ENCODE measurements at places on chromosomes 5 and 9.

DNA sequence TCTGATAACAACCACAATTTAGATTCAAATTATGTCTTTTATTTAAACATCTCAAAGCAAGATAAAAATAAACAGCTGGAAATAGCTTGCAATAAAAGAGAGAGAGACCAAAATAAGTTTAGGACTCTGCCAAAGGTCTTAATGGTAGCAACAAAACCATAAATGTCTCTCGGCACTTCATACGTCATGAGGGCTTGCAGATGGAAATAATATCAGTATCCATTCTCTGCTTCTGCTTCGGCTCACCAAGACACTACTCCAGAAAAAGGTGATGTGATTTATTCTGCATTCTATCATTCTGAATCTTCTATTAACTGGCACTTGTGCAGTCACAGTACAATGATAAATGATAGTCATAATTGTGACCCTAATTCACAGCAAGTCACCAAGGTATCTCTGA lies 56.1 kb downstream of the EBF1 start:
- no peak for DNase-seq

DNA sequence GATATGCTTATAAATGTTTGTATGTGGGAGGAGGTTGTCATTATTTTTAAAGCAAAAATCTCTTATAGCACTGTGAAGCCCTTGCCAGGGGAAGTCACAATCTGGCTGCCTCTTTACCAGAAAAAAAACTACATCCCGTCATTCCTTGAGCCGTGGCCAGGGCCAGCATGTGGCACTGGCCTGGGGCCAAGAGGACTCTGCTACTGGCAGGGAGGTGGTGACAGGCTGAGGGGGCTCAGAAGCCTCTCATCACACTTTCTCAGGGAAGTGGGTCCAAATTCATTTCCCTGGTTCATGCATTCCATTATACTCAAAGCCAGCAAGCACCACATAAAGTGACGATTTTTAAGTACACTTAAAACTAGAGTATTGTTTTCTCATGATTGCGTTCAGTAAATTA lies 457.3 kb downstream of the ZNF608 start:
- no peak for DNase-seq

DNA sequence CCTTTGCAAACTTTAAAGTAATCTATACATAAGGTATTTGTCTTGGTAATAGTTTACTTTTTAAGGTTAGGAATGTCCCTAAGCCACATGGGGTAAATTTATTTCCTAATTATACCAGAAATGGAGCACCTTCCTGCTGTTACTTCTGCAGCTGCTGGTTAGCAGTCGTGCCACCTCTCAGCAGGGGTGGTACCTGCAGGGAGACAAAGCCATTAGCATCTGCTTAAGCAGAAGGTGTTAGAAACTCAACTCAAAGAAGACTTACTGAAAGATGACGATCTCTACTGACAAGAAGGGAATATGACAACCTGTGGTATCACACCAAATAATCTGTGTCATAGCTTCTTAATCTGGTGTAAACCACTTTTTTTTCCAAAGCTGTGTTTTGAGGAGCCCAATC lies 173.7 kb downstream of the BRINP1 start:
- DNase-seq = no peak

DNA sequence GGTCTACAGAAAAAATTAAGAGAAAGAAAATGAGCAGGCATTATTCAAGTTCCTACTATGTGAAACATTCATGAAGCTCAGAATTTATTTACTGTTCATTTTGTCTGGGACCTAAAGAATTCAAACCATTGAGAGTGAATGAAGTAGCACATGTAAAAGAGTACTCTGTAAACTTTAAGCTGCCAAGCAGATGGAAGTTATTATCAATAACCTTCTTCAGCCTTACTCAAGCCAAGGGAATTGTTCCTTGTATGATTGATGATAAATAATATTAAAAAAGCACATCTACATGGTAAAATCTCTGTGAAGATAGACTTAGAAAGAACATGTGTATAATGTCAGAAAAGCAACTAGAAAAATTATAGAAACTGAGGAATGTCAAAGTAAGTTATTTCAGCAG lies 17.8 kb upstream of the GLIS3 start:
- no peak for DNase-seq

- no peak for DNase-seq
These were observed 22.4 kb upstream of the SMIM15 start for GRCh38 chr5:61184708-61185107.

DNA sequence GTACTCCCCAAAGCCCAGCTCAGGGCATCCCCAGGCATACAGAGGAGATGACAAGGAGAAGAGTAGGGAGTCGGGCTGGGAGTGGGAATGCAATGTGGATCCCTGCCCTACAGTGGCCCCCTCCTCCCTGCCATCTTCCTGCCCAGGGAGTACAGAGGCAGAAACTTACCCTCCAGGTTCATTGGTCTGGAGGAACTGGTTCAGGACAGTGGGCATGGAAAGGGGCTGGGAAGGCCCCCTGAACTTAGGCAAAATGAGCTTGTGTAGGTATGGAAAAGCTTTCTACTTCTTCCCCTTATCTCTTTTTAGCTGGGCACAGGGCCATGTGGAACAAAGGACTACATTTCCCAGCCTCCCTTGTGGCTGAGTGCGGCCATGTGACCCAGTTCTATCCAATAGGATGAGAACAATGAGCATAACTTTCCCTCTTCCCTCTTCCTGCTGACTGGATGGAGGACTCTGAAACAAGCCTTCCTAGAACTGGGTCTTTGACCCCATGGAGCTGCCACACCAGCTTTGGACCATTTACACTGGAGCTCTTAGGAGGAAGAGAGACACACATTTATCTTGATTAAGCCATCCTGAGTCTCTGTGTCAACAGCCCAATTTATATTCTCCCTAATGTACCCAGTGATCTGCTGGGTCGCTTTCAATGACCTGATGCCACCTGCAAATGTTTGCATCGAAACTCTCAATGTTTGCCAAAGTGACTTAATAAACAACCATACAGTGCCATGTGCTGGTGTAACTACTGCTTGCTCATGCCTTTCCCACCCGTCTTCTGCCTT lies 25.0 kb upstream of the HMCN2 start:
- DNase-seq = no peak

DNA sequence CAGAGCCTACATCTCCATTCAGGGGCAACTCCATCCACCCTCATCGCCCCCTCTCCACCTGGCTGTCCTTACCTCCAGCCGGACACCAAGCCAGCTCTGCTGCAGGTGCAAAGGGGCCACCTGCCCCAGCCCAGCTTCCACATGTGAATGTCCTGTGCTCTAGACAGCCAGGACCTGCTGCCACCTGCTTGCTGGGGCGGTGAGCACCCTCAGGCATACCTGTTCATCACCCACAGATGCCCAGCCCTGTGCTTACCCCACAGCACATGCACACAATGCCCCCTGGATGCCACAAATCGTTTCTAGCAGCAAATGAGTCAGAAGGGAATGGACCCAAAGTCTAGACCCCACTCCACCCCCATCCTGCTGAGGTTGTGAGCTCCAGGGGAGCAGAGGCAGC lies 13.3 kb upstream of the NKD2 start:
- no peak for DNase-seq

- DNase-seq = no peak
These were observed 131.3 kb downstream of the ZDHHC21 start for GRCh38 chr9:14561929-14562405.

DNA sequence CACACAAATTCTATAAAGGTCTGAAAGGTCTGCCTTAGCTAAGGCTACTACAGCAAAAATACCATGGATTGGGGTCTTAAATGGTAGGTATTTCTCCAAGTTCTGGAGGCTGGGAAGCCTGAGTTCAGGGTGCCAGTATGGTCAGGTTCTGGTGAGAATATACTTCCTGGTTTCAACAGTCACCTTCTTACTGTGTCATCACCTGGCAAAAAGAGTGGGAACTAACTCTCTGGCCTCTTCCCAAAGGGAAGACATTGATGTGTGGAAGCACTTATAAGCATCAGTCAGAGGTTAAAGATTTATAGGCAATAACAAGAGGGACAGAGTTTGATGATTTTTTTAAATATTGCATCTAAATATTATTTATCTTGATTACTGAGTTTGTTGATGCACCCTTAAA lies 53.0 kb downstream of the ZNF622 start:
- DNase-seq = no peak

GRCh38 chr5:112401924-112402323 lies 17.2 kb downstream of the EPB41L4A start:
- no peak for DNase-seq

- DNase-seq = no peak
These were observed 57.2 kb downstream of the WDR70 start for GRCh38 chr5:37436146-37436934.

GRCh38 chr5:59843511-59844213 lies 49.9 kb downstream of the PDE4D start:
- DNase-seq = no peak

- DNase-seq = no peak
These were observed 149.0 kb downstream of the AOPEP start for GRCh38 chr9:94875300-94876020.

- no peak for DNase-seq
These were observed 78.0 kb downstream of the HMHB1 start for GRCh38 chr5:143889986-143890385.

GRCh38 chr5:83633285-83633684 lies 87.4 kb downstream of the HAPLN1 start:
- DNase-seq = no peak

DNA sequence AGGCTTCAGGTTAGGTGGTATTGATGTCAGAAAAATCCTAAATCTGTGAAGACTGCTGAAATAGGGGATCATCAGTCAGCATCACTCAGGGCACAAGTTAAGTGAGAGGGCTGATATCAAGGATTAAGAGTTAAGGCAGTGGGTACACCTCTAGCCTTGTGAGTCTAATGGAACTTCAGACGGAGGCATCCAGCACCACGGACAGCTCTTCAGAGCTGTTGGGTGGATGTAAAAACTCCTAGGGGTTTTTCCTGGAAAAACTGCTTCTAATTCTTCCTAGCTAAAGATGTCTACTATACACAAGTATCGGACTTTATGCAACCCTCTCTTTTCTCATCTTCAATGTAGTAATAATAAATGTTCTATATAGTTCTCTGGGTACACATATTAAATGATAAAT lies 165.9 kb downstream of the SH3GL2 start:
- DNase-seq = no peak

DNA sequence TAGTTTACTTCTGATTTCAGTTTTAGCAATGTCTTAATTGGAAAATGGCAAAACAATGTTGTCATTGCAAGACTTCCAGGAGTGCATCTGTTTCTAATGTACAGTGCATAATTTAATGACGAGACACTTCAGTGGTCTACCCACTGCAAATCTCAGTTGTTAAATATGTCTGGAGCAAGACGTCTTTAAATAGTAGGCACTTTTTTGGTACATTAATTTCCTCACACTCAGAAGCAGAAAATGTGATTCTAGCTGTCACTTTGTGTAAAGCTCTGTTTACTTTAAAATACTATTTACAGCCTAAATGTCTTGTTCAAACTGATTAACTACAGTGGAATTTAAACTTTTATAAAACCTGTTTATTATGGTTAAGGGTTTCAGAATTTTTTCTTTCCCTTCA lies 815.5 kb downstream of the TLE1 start:
- DNase-seq = no peak

- DNase-seq = no peak
These were observed 257.9 kb downstream of the DOCK8 start for GRCh38 chr9:472479-473075.

DNA sequence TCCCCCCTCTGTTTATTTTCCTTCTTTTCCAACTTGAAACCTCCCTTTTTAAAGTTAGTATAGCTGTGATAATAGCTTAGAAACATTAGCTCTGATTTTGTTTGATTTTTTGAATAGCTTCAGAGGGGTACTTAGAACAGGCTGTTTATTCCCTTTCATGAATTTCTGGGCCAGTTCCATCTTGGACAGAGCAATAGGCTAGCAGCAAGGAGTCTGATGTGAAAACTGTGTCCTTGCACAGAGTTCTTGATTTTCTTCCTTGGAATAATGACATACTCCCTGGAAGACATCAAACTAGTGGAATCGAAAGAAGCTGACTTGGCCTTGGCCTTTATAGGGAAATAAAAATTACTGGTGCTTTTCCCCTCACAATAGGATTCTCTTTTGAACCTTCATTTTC lies 32.9 kb downstream of the NTRK2 start:
- no peak for DNase-seq

- no peak for DNase-seq
These were observed 42.3 kb upstream of the SMAD5 start for GRCh38 chr5:136090319-136090718.

- DNase-seq = no peak
These were observed 196.9 kb downstream of the TSSK1B start for GRCh38 chr5:113237893-113238292.

DNA sequence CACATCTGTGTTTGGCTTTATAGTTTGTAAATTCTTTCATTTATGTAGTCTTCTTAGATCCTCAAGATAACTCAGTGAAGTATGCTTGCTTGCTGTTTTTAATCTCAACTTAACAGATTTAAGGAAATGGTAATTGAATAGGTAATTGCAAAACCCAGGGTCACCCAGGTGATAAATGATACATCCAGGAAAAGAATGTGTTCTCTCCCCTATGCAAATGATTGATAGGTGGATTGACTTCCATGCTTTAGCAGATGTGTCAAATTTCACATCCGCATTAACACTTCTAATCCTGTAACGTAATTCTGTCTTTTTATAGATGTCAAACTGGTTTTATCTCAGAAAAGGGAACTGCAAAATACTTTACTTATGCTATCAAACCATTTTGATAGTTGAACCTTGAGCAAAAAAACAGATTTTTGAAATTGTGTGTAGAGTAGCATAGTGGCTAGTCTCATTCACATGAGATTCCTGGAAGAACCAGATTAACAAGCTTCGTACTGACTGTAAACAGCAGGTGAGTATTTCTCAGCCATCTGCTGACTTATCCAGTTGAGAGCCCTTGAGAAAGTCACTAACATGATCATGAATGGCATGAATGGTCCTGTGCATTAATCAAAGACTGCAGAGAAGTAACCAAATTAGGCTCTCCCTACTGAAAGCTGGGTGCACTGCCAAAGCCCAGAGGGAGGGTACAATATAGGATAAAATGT lies 86.7 kb upstream of the PAM start:
- DNase-seq = no peak

DNA sequence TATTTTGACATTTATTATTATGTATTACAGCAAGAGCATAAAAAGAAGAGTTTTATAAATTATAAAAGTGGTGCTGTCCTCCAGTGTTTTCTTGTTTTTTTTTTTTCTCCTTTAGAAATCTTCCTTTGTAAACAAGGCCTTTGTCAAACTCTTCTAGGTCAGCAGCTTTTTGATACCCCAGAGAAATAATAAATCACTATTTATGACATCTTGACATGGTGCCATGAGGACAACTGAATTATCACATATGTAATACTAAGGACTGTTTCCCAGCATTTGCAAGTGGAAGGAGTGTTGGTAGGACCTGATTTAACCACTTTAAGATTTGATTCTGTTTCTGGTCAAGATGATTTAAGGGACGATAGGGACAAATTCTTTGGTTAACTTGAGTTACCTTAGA lies 4.6 kb downstream of the SMARCA2 start:
- DNase-seq = no peak

GRCh38 chr5:176646707-176647029 lies 616 bp upstream of the TSPAN17 start:
- DNase-seq = no peak

DNA sequence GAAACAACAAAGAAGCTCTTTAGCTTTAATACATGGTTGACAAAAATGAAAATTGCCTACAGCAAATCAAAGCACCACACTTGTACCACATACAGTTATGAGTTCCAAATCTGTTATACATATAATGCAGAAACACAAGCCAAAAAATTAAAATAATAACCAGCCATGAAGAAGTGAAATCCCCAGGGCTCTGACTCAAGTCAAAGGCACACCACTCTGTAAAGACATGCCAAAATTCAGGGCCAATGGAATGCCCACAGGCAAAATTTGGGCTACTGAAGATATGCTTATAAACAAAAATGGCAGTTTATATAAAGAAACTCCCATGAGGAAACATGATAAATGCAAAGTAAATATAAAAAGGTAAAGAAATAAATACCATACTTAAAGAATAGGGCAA lies 29.0 kb downstream of the THBS4 start:
- no peak for DNase-seq

Data from stimulated activated CD8-positive, alpha-beta memory T cell treated with anti-CD3 and anti-CD28 coated beads, Interleukin-4, amount 100 ng/mL, for 4 hours (primary cell).